ENCODE measurements at places on chromosomes 1 and 21. TPM values are rescaled to one million over a fixed set of nuclear protein-coding genes. Genes with fewer than 3 reads are reported as not detected.

Gene GLIS1
- 0.43 TPM for total RNA-seq

Gene DUSP10
- total RNA-seq, result 9.7 TPM

Gene ADCY10
- total RNA-seq, result not detected

Gene MAP1LC3C
- total RNA-seq, result 1.9 TPM

Gene SH2D2A
- not detected for total RNA-seq

Gene PGBD5
- total RNA-seq, result under 0.01 TPM

Gene ERICH3
- not detected for total RNA-seq

Gene GNG4
- 0.09 TPM for total RNA-seq

Gene UTS2
- not detected for total RNA-seq

Gene PIK3C2B
- 4.6 TPM for total RNA-seq

Gene C1orf185
- not detected for total RNA-seq

Gene PTPN22
- total RNA-seq, result not detected

Gene PYHIN1
- total RNA-seq, result not detected

All from pericardium fibroblast (primary cell).